H4 (cell line): ENCODE measurements at places on chromosomes 3 and 15.

- peak; percentile 32 for DNase-seq
These were observed 4.6 kb upstream of the KCTD6 start for GRCh38 chr3:58487140-58487886.

DNA sequence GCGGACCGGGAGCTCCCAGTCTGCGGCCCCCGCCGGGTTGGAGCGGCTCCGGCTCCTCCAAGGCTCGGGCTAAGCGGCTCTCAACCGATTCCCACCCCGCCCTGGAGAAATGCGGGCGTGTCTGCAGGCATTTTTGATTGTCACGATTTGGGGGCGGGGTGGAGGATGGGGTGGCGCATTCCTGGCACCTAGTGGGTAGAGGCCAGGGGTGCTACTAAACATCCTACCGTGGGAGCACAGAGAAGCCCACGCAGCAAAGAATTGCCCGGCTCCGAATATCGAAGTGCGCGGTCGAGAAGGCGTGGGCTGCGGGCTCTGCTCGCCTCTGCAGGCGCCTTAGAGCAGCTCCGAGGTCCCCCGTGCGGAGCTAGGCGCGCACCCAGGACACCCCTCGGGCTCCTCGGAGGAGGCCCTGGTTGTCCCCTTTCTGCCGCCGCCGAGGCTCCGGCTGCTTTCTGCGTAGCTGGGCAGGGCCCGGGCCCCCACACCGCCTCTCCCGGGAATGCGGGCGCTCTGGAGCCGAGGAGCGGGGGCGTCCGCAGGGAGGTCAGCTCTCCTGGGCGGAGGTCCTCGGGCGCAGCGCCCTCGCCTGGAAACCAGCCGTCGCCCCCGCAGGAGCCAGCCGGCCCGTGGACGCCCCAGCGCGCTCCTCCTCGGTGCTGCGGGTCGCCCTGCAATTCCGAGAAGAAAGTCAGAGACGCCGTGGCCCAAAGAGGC is 16.5 kb upstream of the LAMP3 start:
- DNase-seq = no peak

DNA sequence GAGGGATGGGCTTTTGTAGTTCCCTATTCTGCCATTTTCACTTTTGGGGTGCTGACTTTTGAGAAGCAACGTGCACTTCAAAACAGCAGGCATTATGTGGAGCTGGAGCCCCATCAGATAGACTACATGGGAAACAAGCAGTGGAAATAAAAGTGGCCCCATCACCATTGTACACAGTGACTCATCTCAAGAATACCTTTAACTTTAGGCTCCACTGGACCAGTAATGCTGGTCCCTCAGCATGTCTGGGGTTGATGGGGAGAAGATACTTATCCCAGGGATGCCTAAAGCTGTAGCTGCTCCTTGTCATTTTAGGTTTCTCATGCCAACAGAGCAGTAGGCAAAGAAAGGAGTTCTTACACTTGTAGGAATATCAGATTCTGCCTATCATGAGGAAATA is 45.0 kb downstream of the LSM3 start:
- no peak for DNase-seq

GRCh38 chr3:170531657-170532335 is 54.1 kb downstream of the SLC7A14 start:
- DNase-seq = no peak

DNA sequence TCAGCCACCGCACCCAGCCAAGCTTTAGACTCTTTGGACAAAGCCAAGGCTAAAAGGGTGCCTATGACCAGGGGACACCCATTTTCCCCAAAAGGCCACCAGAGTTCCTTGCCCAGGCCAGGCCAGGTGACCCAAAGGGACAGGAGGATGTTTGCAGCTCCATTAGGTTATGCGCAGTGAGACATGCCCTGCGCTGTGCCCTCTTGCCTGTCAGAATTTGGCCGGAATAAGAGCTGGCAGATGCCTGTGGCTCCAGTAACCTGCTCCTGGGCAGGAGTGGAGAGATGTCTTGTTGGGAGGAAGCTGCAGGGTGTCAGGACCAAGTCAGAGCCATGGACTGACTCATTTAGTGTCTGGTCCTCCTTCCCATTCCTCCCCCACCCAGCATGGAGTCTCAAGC is 20.5 kb downstream of the DNASE1L3 start:
- DNase-seq = no peak

- DNase-seq = no peak
These were observed 41.0 kb upstream of the GP5 start for GRCh38 chr3:194439881-194440550.

DNA sequence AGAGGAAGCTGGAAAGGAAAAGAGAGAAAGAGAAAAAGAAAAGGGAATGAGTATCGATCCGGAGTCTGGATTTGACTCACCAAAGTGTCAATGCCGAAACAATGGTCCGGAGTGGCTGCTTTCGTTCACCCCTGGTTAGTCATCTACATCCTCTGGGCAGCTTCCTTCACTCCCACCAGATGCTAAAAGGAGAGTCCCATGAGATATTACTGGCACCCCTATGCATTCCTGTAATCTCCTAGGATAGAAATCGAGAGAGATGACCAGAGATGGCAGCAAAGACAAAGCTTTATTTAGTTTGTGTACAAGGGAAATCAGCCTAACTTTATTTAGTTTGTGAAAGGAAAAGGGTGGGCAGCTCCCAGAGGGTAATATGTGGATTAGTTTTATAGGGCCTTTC is 622.2 kb downstream of the ZPLD1 start:
- no peak for DNase-seq

- DNase-seq = no peak
These were observed 52.6 kb downstream of the LRRC28 start for GRCh38 chr15:99303907-99304306.

- no peak for DNase-seq
These were observed 125.1 kb upstream of the IQSEC1 start for GRCh38 chr3:13198264-13198879.

GRCh38 chr3:71055257-71056001 is 528.1 kb downstream of the FOXP1 start:
- DNase-seq = peak; percentile 8

DNA sequence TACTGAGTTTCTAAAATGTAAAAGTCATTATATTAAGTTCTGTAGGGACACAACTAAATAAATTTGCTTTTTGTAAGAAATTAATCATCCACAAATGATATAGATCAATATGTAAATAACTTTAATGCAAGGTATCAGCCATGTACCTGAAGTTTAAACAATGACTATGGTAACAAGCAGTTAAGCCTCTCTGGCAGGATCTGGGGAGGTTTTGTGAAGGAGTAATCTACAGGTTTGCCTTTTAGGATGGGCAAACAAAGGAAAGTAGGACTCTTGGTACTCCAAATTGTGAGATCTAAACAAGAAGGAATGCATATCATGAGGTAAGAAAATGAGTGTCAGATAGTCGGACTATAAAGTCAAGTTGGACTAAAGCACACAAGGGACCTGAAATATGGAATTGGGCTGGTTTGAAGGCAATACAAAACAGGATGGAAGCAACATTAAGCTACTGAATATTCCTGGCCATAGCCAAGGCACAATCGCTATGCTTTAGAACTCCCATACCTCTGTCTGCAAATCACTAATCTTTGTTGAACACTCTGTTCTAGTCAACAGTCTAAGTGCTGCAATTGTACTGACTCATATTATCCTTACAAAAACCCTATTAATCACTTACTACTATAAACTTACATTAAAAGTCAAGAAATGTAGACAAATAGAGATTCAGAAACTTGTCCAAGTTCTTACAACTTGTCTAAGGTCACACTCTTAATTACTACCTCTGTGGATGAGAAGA is 412.8 kb downstream of the DIPK2A start:
- no peak for DNase-seq

- DNase-seq = no peak
These were observed 134.2 kb downstream of the TJP1 start for GRCh38 chr15:29687939-29688505.

- no peak for DNase-seq
These were observed 80.3 kb upstream of the FLNB start for GRCh38 chr3:57927916-57928315.

DNA sequence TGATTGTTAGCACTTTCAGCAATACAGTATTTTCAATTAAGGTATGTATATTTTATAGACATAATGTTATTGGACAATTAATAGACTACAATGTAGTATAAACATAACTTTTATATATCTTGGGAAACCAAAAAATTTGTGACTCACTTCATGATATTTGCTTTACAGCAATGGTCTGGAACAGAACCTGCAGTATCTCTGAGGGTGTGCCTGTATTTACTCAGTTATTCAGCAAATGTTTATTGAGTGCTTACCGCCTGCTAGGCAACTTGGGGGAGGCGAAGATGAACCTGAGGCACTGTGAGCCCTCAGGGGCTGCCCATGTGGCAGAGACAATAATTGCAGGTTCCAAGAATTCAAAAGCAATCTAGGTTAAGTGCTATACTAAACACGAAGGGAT is 144.8 kb downstream of the GABRB3 start:
- no peak for DNase-seq

DNA sequence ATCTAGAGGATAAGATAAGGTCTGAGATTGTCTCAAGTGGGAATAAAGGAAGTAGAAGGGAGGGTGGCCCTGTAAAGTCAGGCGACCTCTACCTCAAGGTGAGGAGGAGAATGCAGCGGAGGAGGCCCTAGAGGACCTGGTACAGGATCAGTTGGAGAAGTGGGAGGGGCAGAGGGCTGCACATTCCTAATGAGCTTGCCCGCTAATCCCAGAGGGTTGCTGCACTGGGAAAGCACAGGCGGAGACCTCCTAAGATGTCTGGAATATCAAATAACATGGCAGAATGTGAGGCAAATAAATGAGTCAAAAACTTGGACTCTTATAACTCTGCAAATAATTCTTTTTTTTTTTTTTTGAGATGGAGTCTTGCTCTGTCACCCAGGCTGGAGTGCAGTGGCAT is 30.2 kb upstream of the VPS8 start:
- no peak for DNase-seq

- peak; percentile 53 for DNase-seq
These were observed 89.7 kb downstream of the LIPC start for GRCh38 chr15:58521293-58521991.

DNA sequence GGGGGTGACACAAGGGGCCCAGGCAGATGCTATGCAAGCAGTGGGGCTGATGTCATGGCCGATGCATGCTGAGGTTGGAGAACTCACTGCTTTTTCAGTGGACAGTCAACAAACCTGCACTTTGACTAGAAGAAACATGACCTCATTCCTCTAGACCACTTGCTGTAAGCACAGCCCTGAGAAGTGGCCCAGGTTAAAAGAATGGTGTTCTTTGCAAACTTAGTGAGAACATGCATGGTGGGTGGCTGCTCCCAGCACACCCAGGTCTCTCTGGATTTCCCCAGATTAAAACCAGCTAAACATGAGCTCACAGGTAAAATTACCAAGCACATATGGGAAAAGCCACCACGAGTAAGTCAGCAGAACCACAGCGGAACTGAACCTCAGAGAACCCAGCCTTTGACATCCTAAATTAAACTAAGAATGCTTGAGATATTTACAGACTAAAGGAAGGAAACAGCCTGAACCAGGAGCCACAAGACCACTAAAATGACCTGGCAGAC is 15.5 kb downstream of the DLEC1 start:
- DNase-seq = no peak

- DNase-seq = no peak
These were observed 46.3 kb downstream of the SENP7 start for GRCh38 chr3:101466465-101467309.

DNA sequence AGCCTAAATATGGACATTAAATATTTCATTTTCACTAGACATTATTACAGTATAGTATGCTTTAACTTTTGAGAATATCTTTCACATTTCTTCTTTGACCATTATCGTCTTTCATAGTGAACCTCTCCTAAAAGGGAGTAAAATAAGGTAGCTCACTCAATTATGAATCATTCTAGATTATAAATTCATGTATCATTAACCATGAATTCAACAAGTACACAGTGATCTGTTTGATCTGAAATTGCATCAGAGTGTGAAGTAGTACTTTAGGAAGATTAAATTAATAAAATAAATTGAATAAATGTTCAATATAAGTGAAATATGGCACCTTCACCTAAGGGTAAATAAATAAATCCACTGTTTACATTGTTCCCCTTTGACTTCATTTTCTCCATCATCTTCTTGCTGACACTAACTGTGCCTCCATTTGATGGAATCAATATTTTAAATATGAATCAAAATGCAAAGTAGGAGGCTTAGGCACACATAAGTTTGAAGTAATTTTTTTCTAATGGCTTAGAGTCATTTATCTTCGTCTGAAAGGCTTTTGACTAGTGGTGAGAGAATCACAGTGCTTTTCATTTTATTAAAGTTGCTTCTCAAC is 174.1 kb upstream of the MDFIC2 start:
- DNase-seq = no peak

DNA sequence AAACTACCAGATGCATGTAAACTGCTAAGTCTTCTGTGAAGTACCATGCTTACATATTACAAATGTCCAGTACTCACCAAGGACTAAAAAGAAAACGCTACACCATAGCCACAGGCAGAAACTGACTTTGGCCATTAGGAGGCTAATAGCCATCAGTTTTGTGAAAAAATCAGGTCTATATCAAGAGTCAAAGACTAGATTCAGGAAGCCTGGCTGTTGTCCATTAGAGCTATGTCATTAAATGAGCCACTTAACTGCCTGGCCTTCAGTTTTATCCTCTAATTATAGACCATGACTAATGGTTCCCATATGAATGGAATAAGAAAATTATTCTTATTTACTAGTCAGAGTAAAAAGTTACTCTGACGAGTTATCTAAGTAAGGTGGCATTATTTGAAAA is 144.1 kb downstream of the VPS13C start:
- no peak for DNase-seq

DNA sequence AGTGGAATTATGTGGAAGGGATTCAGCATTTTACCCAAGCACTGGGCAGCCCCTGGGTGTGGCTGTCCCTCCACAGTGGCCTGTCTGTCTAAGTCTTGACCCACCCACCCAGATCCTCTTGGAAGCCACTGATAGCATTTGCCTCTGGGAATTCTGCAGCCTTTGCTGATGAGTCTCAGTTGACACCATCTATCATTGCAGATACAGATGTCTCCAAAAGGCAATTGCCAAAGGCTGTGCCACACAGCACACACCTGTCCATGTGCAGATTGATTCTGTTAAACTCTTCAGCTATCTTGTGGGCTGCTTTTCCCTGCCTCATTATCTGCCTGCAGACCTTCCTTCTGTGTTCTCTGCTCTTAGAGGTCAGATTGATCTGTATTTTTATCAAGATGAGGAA is 18.1 kb downstream of the CX3CR1 start:
- no peak for DNase-seq

DNA sequence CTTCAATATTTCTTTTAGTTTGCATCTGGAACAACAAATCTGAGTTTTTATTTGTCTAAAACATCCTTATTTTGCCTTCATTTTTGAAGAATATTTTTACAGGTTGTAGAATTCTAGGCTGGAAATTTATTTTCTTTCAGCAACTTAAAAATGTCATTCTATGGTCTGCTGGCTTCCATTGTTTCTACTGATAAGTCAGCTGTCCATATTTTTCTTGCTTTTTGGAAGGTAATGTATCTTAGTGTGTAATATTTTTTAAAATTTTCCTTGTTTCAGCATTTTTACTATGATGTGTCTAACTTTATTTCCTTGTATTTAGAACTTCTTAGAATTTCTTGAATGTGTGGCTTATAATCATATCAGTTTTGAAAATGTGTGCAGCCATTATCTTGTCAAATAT is 37.0 kb downstream of the SEMA6D start:
- DNase-seq = no peak

- DNase-seq = no peak
These were observed 59.9 kb downstream of the SSUH2 start for GRCh38 chr3:8584661-8585060.

- peak; percentile 41 for DNase-seq
These were observed 231.5 kb downstream of the ALCAM start for GRCh38 chr3:105598042-105598796.
